ENCODE measurements at places on chromosomes 12 and 14.

DNA sequence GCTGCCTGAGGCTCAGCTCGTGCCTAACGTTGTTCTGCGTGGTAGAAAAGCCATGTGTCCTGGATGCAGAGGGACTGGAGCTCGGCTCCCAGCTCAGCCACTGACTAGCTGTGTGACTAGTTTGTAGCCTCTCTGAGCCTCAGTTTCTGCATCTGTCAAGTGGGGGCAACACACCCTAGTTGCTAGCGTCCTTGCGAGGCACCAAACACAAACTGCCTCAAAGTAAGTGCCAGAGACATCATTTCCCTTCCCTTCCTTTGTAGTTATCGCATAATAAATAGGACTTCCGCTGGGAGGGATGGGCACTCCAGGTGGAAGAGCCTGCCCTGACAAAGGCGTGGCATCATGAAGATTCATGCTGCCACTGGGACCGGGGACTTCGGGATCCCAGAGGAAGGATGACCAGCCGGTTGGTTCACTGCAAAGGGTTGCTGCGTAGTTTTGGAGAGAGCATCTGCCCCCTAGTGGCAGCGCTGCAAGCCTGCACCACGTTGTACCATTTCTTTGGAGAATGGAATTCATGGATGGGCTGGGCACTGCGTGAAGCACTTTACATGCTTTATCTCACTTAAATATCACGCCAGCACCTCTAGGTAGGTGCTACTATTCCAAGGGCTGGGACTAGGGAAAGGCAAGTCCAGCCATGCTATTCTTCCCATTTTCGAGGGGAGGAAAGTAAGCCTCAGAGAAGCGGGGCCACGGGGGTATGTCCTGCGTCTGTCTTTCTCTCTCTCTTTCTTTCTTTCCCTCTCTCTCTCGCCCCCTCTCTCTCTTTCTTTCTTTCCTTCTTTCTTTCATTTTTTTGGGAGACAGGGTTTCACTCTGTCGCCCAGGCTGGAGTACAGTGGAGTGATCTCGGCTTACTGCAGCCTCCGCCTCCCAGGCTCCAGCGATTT lies 4.6 kb downstream of the CCDC197 start:
- peak; percentile 52 for DNase-seq

GRCh38 chr12:96749999-96750398 lies 157.1 kb upstream of the NEDD1 start:
- DNase-seq: no peak

GRCh38 chr14:57329833-57330232 lies 60.6 kb upstream of the NAA30 start:
- no peak for DNase-seq

DNA sequence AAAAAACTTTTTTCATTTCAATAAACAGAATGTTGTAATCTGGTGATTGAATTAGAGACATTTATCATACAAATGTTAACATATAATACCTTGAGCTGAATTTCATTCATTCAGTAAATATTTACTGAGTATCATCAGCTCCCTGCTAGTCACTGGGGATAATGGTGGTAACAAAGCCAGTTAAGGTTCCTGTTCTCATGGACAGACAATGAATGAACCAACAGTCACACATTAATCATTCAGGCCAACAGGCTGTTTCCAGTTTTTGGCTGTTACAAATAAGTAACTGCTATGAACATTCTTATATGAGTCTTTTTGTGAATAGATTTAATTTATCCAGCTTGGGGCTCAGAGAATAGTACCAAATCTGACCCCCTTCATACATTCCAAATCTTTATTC lies 13.5 kb downstream of the EXD2 start:
- DNase-seq: no peak

DNA sequence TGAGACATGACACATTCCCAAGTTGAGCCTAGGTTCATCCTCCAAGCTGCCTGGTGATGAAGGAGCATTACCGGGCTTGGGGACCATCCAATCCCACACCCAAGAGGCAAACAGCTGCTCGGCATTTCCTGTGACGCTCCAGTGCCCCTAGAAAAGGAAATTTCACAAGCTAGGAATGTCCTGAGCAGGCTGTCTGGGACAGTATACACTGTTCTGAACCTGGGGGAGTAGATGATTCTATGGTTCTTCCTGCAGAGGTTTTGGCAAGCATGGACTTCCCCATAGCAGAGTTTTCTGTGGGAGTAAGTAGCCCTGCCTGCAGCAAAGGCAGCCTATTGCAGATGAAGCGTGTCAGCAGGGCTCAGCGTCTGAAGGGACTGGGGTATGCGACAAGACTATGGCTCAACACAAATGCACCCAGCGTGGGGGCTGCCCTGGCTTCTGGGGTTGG lies 47.4 kb upstream of the SRSF5 start:
- peak; percentile 63 for DNase-seq

DNA sequence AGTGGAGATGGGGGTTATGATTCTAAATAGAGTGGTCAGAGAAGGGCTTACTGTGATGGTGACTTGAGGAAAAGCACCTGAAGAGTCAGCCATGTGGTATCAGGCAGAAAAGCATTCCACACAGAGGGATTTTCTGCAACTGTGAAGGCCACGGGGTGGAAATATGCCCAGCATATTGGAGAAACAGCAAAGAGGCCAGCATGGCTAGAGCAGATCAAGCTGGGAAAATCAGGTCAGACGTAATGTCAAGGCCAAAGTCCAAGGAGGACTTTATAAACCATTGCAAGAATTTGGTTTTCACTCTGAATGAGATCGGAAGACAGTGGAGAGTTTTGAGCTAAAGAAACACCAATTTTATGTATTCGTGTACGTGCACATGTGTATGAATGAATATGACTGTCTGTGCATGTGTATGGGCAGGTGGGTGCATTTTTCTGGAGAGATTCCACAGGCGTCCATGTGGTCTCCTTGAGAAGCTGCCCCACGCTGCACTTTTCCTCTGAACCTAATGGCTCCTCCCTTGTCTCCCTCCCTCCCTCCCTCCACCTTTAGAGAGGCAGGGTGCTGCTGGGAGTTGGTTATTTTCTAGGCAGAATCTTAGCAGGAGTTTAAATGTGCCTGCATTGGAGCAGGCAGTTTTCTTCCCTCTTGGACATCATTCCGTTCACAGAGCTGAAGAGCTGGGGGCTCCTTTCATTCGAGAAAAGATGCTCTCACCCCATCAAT lies 97.4 kb upstream of the PPP4R3A start:
- no peak for DNase-seq

DNA sequence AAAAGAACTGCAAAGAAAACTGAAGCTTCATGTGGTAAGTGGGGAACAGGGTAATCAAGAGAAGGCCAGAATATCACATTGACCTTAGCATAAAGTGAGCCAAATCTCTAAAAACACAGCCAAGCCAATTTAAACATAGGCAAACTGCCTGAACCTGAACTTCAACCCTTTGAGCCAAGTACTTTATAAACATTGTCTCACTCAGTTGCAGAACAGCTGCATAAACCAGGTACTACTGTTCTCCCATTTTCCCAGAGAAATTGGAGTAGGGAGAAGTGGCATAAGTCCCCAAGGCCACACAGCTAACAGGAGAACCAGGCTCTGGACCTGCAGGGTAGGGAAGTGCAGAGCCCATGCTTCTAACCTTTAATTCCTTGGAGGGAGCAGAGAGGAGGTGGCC lies 30.4 kb upstream of the FKBP4 start:
- DNase-seq: no peak

DNA sequence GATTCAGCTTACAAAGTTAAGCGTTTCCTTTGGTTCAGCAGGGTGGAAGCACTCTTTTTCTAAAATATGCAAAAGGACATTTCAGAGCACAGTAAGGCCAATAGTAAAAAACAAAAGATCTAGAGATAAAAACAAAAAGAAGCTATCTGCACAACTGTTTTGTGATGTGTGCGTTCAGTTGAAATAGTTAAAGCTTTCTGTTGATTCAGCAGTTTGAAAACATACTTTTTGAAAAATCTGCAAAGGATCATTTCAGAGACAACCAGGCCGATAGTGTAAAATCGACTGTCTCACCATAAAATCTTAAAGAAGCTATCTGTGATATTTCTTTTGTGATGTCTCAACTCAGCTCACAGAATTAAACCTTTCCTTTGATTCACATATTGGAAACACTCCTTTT lies 300.0 kb upstream of the ALG10B start:
- no peak for DNase-seq

GRCh38 chr12:53205747-53206419 lies 1.2 kb downstream of the ITGB7 start:
- peak; percentile 23 for DNase-seq

Measured in GDM1 (cell line).